Thymus (tissue), 14 donors: ENCODE measurements at places on chromosomes 2 and 18. TPM values are rescaled to one million over a fixed set of nuclear protein-coding genes. Genes with fewer than 3 reads are reported as not detected.

DNA sequence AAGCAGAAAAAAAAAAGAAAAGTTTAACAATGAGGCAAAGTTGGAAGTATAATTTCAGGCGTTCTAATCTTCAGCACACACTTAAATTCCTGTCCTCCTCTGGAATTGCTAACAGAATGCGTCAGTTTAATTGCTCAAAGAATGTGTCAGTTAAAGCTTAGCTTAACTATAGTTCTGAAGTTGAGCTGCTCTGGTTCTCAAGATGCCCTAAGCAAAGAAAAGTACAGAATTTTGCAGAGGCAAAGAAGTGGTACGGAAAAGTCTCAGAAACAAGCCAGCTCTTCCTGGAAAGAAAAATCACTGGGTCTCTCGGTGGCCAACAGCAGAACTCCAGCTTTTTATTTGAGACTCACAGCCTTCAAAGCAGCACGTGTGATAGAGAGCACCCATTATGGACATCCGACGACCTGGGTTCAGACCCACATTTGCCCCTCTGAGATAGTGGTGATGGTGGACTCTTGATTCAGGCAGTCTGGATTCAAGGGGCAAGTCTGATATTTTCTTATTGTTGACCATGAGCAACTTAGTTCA lies 22.2 kb upstream of the MYO3B start:
- no peak for DNase-seq

SLC25A12 gene
- total RNA-seq = 21.3 TPM

GRCh38 chr2:12641441-12641840 lies 75.3 kb upstream of the TRIB2 start:
- DNase-seq = no peak

DNA sequence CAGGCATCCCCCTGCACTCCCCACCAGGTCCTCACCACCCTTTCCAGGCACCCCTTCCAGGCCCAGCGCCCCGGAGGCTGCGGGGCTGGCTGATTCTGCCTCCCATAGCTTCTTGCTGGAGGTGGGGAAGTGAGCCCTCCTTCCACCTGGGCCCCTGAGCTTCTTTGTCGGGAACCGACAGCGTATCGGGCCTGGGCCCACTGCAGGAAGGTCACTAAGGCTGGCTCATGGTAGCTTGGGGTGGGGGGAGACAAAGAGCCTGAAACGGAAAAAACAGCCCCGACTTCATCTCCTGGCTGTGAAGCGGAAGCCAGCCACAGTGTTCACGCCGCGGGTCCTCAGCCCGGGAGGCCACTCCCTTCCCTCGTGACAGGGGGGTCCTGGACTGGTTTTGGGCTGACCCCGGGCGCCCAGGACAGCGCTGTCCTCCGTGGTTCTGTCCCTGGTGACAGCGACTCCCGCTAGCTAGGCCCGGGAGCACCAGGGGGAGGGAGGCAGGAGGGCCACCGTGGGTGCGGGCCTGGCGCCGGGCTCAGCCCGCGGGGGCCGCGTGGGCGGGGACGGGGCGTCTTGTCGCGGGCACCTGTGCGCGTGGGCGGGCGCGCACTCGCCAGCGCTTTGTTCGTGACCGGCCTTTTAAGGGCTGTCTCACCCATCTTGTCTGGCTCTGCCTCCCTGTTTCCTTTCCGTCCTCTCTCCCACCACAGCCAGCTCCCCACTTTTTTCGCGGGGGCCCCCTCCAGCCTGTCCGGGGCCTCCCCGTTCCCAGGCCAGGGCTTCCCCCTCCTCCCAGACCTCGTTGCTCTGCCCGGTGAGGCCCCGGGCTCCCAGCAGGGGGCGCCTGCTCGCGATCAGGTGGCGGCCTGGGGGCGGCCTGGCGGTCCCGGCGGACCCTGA lies 64.9 kb downstream of the DNMT3A start:
- DNase-seq = peak; percentile 82

- DNase-seq = no peak
Measured at GRCh38 chr2:12881952-12882351, 165.2 kb downstream of the TRIB2 start.

GRCh38 chr2:234081970-234082822 lies 31.7 kb downstream of the SPP2 start:
- no peak for DNase-seq

GRCh38 chr18:32974421-32975162 lies 201.8 kb upstream of the KLHL14 start:
- DNase-seq = no peak

GRCh38 chr2:18178736-18179349 lies 300.4 kb downstream of the KCNS3 start:
- DNase-seq = peak; percentile 47

- DNase-seq = no peak
Measured at GRCh38 chr18:8741117-8741516, 35.8 kb downstream of the MTCL1 start.

GRCh38 chr18:50143886-50144285 lies 51.1 kb downstream of the MYO5B start:
- no peak for DNase-seq

- DNase-seq = no peak
Measured at GRCh38 chr18:57603871-57604270, 17.4 kb upstream of the FECH start.

- no peak for DNase-seq
Measured at GRCh38 chr2:45833968-45834344, 182.5 kb downstream of the PRKCE start.

GRCh38 chr2:40287195-40287594 lies 164.7 kb downstream of the SLC8A1 start:
- no peak for DNase-seq

FTCDNL1 gene
- total RNA-seq = 0.94 TPM

- DNase-seq = no peak
Measured at GRCh38 chr18:77967071-77967470, 717.4 kb downstream of the GALR1 start.

C2orf66 gene
- total RNA-seq = 0.05 TPM

- no peak for DNase-seq
Measured at GRCh38 chr2:37851828-37852584, 73.1 kb upstream of the RMDN2 start.

TWIST2 gene
- 1.2 TPM for total RNA-seq

DNA sequence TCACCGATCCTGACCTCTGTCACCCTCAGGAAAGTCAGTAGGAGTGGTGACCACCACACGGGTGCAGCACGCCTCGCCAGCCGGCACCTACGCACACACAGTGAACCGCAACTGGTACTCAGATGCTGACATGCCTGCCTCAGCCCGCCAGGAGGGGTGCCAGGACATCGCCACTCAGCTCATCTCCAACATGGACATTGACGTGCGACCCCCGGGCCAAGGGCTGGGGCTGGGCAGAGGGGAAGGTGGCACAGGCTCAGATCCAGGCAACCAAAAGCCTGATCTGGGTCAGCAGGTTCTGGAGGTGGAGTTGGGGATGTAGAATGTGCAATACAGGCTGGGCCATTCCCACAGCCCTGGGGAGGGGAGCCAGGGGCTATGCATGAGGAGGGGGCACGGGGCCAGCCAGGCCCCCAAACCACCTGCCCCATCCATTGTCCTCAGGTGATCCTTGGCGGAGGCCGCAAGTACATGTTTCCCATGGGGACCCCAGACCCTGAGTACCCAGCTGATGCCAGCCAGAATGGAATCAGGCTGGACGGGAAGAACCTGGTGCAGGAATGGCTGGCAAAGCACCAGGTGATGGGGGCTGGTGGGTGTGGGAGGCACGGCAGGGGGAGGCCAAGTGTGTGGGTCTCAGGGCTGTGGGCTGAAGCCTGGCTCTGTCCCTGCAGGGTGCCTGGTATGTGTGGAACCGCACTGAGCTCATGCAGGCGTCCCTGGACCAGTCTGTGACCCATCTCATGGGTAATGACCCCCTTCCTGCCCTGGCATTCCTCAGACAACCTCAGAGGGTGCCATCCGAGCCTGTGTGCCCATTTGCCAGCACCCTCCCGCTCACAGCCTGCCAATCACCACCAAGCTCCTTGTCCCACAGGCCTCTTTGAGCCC lies 1.4 kb downstream of the ALPI start:
- DNase-seq = no peak

GRCh38 chr2:65913813-65914212 lies 481.4 kb upstream of the SPRED2 start:
- no peak for DNase-seq

UGT1A5 gene
- total RNA-seq = 0.09 TPM
